CD4-positive, alpha-beta T cell (primary cell): ENCODE measurements at places on chromosomes 4 and X.

GRCh38 chr4:2183394-2183793 is 58.5 kb downstream of the HAUS3 start:
- no peaks in the 10 kb centered on the region for H3K36me3 ChIP-seq
- H3K4me1 ChIP-seq: no peaks in the 10 kb centered on the region
- no peak overlapping the region for H3K4me3 ChIP-seq
- no peak overlapping the region for H3K27ac ChIP-seq
- no peaks in the 10 kb centered on the region for H3K27me3 ChIP-seq

- no peak overlapping the region for H3K27ac ChIP-seq
- DNase-seq: no peak
- H3K27me3 ChIP-seq: no peaks in the 10 kb centered on the region
Observed at GRCh38 chr4:67550857-67551256, 5.6 kb upstream of the CENPC start.

- peak overlapping the region; percentile 75 for H3K4me3 ChIP-seq
- peak; percentile 7 for DNase-seq
- H3K27ac ChIP-seq: peak overlapping the region; percentile 29
- peaks cover 13% of the 10 kb centered on the region for H3K4me1 ChIP-seq
- no peaks in the 10 kb centered on the region for H3K27me3 ChIP-seq
Observed at GRCh38 chrX:54042609-54043021, 1.7 kb downstream of the PHF8 start.

DNA sequence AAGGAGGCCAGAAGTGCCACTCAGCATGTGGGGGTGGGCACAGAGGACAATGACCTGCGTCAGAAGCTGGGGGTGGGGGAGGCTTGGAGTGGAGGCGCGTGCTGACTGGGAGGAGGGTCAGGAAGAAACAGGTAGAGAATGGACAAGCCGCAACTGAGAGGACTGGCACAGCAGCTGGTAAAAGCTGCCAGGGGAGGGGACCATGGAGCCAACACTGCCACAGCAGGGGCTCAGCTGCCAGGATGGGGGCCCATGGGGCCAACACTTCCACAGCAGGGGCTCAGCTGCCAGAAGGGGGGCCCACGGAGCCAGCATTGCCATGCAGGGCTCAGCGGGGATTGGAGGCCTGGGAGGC is 19.1 kb downstream of the RNF212 start:
- DNase-seq: no peak
- H3K36me3 ChIP-seq: no peaks in the 10 kb centered on the region
- no peak overlapping the region for H3K4me3 ChIP-seq
- H3K4me1 ChIP-seq: no peaks in the 10 kb centered on the region

GRCh38 chr4:182280436-182281111 is 37.4 kb downstream of the TENM3 start:
- no peak overlapping the region for H3K27ac ChIP-seq
- DNase-seq: no peak
- H3K27me3 ChIP-seq: no peaks in the 10 kb centered on the region
- H3K36me3 ChIP-seq: no peaks in the 10 kb centered on the region

GRCh38 chr4:26753617-26754016 is 107.0 kb upstream of the STIM2 start:
- H3K4me1 ChIP-seq: no peaks in the 10 kb centered on the region
- no peak overlapping the region for H3K4me3 ChIP-seq
- peaks cover 5% of the 10 kb centered on the region for H3K36me3 ChIP-seq
- no peak overlapping the region for H3K27ac ChIP-seq
